ENCODE measurements at places on chromosomes 11 and 22. TPM values are rescaled to one million over a fixed set of nuclear protein-coding genes. Genes with fewer than 3 reads are reported as not detected.
A peak's percentile ranks its signal among the peaks of the same experiment; 100 is the strongest.

Gene CRACR2B
- 1.9 TPM for total RNA-seq

Gene HTR3B
- not detected for total RNA-seq

Gene EPS8L2
- total RNA-seq, result 34.6 TPM

Gene UPK3A
- not detected for total RNA-seq

Gene RBMXL2
- not detected for total RNA-seq

Gene OR51E1
- total RNA-seq, result not detected

Gene ABTB2
- total RNA-seq, result 0.45 TPM

Gene RBM14
- 127 TPM for total RNA-seq

Gene KDM4D
- 1.0 TPM for total RNA-seq

Gene PRR5L
- 10.0 TPM for total RNA-seq

Gene CARD16
- total RNA-seq, result 8.8 TPM

Gene MUC6
- not detected for total RNA-seq

Gene PHOX2A
- not detected for total RNA-seq

Gene CCDC87
- total RNA-seq, result 0.11 TPM

Gene UBE2L6
- total RNA-seq, result 110 TPM

Gene ASCL2
- 1.2 TPM for total RNA-seq

Gene FAM181B
- not detected for total RNA-seq

DNA sequence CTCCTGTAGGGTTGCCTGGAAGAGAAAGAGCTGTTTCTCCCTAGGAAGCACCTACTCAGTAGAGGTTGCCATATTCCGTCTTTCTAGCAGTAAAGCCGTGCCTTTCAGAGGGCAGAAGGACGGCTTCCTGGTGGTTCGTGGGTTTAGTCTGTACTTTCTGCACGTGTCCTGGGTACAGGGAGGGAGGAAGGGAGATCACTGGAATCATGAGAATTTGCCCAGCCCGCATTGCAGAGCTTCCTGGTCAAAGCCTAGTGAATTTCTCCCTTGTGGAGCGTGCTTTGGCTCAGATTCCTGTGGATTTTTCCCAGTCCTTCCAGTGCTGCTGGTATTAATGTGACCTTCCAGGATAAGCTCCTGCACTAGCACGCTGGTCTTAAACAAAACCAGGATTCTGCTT, 44.9 kb downstream of the GRAMD1B start:
- no peak for ATAC-seq

GRCh38 chr11:129281471-129282415, 89.6 kb upstream of the ARHGAP32 start:
- ATAC-seq, result no peak

GRCh38 chr22:40491990-40492631, 121.7 kb downstream of the SGSM3 start:
- peak; percentile 29 for ATAC-seq

DNA sequence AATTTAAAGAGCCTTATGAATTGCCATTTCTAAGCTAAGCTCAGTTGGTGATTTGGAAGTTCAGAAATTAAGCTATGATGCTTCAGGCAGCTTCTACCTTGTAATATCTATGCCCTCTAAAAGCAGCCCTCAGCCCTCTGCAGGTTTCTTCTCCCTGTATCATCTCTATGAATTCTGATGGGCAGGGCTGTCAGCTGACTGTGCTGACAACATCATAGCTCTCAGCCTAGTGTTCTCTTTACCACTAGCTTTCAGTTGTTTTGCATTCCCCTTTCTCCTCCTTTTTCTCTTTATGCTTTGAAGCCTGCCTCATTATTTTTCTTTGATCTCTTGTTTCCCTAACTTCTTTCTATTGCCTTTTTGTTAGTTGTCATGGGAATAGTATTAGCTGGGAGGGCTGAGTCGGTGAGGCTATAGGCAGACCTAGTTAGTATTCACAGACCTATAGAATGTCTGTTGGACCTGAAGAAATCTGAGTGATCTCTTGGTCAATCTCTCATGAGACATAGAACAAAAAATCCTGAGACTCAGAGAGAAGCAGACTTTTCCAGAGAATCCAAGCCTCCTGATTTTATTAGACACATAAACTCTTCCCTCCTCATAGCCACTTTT, 535.4 kb downstream of the RAB38 start:
- ATAC-seq, result no peak

- ATAC-seq, result no peak
Observed at GRCh38 chr22:48748860-48749554, 1078.7 kb downstream of the BRD1 start.

GRCh38 chr11:57224537-57224936, 12.5 kb downstream of the APLNR start:
- ATAC-seq, result no peak

- ATAC-seq, result no peak
Observed at GRCh38 chr11:60785136-60785535, at the start of gene MS4A10. TSS of gene MS4A10 (plus strand) at chr11:60785333. CDS start at chr11:60790336, 5,003 bp downstream.

DNA sequence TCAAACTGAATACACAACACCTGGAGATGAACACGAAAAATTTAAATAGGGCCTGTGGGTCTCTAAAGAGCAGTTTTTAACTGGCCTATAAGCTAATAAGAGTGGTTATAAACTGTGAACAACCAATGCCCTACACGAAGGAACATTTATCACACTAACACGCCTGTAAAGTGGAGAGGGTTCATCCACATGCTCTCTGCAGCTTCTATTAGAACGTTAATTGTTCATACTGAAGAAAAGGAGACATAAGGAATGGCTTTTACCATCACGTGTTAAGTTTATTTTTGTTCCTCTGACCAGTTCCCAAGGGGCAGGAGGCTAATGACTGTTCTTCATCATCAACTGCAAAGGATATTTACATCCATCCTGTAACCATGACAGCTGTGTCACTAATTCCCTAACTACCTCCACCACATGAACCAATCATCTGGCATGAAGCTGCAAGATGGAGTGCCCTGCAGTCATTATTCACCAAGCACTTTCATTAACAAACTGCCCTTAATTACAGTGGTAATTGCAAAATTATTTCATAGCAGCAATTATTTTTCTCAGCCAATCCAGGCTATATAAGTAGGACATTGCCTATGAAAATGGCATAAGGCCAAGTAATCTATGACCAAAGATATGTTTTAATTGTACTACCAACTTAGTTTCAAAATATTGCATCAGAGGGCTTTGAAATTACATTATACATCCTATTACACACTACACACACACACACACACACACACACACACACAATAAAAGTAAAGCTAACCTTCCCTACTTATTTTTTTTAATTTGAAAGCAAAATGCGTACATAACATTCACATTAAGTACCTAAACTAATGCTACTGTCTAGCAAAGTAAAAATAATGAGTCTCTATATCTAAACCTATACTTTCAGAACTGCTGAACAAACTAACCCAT, 186.7 kb downstream of the CADM1 start:
- no peak for ATAC-seq

DNA sequence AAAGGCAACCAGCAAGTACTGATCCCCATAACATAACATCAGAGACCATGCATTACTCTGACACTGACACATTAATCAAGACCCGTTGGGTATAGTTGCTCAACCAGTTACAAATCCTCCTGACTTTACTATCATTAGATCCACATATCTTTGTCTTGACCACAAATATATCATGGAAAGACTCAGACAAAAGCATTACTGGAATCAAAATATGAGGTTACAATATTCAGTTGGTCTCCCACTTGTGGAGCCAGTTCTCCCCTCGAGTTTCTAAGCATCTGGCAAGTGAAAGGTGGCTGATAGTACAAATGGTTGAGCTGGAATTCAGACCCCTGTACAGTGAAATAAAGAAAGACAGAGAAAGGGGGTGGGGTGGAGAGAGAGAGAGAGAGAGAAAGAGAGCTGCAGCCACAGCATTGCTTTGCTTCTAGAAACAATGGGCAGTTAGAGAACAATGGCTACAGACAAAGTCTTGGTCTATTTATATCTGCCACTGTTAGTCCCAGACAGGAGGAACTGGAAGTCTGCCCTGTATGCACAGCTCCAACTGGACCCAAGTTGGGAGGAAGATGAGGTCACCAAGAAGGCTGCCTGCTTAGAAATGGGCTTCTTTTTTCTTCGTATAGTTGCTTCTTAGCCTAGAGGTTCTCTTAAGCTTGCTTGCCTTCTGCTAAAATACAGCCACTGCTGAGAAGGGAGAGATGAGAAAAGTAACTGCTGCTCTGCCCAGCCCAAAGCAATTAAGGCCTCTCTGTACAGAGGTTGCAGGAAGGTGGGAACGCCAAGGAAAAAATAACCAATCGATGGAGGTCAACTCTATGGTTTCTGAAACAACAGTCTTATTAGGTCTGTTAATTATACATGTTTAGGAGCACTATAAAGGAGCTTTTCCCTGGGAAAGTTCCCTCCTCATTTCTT, 85.5 kb downstream of the ETS1 start:
- ATAC-seq, result no peak

DNA sequence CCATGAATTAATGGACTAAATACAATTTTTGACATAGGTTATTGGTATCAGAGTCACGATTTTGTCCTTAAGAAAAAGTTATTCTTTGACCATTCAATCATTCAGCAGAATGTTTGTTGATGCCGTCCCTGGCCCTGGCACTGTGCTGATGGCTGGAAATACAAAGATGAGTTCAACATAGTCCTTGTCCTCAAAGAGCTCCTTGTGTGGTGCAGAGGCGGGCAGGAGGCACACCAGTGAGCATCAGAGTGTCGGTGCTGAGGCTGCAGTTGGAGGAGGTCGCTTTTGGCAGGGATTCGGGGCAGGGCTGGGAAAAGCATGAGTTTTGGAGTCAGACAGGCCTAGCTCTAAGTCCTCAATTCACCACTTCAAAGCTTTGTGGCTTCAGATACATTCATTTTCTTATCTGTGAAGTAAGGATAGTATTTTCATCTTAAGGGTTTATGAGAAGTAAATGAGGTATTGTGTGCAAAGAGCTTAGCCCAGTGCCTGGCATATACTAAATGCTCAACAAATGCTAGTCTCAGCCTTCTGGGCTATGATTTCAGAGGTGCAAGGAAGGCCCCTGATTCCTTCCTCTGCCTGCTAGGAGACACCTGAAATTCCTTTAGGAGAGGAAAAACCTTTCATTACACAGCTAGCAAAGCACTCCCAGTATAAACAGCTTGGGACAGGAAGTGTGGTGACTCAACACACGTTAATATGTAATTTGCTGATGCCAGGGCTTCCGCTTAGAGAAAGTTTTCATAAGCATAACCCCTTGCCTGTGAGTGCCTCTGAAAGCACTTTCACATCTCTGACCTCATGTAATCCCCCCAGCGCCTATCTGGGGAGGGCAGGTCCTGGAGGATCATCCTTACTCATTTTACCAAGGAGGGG, 113.8 kb downstream of the NECTIN1 start:
- ATAC-seq, result peak; percentile 83

DNA sequence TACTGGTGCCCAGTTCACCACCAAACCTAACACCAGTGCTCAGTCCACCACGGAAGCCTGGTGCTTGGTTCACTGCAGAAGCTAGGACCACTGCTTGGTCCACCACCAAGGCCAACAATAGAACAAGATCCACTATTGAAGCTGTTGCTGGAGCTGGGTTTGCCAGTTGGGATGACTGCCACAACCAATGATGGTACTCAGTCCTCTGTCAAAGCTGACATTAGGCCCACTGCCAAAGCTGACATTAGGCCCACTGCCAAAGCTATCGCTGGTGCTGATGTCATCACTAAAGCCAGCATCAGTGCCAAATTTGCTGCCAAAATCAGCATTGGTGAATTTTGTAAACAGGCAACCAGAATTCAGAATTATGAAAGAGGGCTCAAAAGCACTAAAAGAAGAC, 1850.2 kb upstream of the RAG2 start:
- ATAC-seq, result no peak

DNA sequence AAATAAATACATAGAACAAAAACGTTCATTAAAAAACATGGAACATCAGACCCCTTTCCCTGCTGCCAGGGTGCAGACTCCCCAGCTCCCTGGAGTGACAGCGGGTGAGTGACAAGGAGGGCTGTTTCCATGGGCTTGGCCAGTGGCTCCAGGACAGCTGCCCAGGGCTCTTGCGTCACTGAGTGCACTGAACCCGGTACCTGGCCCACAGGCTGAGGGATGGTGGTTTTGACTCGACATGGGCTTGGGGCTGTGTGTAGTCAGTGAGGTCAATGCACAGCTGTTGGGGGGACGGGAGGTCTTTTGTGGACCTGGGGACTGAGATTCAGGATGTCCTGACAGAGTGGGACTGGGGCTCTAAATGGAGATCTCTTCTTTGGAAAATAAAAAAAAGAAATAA, 142.1 kb upstream of the B3GAT1 start:
- ATAC-seq, result no peak

- ATAC-seq, result peak; percentile 9
Observed at GRCh38 chr11:72719144-72719543, 33.1 kb downstream of the ARAP1 start.

DNA sequence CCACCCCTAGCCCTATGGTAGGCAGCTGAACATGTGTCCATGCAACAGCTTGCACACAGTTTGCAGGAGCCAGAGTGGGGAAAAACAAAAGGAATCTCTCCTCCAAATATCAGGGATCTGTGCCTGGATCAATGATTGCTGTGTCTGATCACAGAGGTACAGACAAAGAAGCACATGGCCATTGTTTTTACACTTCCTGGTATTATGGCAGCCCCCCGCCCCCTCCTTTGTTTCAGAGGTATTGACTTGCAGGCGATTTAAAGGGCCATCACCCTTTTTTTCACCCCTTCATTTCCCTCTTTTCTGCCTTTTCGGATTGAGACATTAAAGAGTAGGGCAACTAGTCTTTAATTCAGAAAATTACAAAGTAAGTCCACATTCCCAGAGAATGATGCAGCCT, 453.0 kb upstream of the LUZP2 start:
- no peak for ATAC-seq

- ATAC-seq, result no peak
Observed at GRCh38 chr11:103529181-103529684, 420.0 kb downstream of the DYNC2H1 start.

- peak; percentile 47 for ATAC-seq
Observed at GRCh38 chr11:104883342-104883741, 14.9 kb downstream of the CASP12 start.

DNA sequence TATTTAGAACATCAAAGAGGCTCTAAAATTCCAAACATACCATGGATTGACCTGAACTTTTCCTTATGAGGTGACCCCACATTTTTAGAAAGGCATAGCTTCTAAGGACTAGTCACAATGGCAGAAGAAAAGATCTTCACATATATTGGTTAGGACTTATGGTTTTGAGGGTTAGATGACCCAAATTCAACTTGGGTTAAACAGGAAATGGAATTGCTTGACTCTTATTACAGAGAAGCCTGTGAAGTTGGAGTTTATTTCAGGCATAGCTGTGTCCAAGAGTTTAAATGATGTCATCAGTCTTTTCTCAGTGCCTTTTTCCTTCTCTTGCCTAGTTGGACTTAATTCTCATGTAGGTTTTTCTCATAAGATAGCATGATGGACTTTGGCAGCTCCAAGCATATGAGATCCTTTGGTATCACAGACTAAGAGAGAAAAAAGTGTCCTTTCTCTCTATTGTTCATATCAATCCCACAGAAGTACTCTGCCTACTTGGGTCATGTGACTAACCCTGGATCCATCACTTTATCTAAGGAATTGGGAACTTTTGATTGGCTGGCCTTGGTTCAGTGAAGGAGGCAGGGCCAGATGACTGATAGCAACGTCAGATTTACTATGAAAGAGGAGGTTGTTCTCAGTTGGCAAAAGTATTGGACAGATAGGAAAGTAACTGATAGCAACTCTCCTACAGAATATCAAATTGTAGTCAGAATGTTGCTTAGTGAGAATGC, 17.3 kb upstream of the RAG1 start:
- no peak for ATAC-seq

- no peak for ATAC-seq
Observed at GRCh38 chr11:13354335-13354734, 76.7 kb downstream of the BMAL1 start.

Data from activated T-helper 17 cell treated with anti-CD3 and anti-CD28 coated beads, Interleukin-2, amount 50 U/mL, for 72 hours (primary cell).